ENCODE measurements at places on chromosomes 7 and 10.

GRCh38 chr7:91266689-91267090 lies 2.5 kb downstream of the FZD1 start:
- DNase-seq: no peak

GRCh38 chr7:23055582-23056178 lies 41.8 kb upstream of the HYCC1 start:
- no peak for DNase-seq

GRCh38 chr10:119103903-119104653 lies at the start of gene DENND10:
TSS of gene DENND10 (plus strand) at chr10:119104113. CDS start at chr10:119104143, 30 bp downstream.
- DNase-seq: no peak

DNA sequence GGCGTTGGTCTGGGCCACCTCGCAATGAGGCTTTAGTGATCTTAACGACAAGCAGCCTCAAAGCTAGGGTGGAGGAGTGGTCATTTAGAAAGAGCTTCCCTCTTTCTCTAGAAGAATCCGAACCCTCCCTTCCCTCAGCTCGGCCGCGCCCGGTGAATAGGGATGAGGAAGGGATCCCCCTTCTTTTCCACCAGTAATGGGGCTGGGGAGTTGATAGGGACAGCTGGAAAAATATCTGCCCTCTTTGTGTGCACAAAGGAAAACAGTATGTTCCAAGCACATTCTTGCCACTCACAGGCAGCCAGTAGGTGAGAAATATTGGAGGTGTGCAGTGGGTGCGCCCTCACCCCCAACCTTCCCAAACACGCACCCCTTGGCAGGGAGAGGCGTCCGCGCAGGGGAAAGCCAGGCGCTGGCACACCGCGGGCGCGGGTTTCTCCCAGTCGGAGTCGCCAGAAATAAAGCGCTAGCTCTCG lies 6.5 kb downstream of the DLX5 start:
- DNase-seq: no peak

GRCh38 chr10:42952931-42953683 lies 123.8 kb upstream of the RET start:
- no peak for DNase-seq

DNA sequence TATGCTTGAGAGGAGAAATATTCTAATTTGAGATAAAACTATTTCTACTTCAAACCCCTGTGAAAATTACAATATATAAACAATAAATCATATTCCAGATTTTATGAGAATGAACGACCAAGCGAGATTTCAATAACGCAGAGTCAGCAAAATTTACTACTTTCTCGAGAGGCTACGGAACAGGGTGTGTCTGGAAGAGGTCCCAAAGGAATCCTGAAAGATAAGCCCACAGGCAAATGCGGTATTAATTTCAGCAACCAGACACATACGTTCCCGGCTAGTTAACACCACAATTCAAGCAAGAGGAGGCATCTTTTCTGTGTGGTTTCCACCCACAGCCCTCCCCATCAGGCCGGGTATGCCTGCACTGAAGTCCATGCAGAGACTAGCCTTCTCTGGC lies 26.4 kb downstream of the BEND7 start:
- DNase-seq: no peak

DNA sequence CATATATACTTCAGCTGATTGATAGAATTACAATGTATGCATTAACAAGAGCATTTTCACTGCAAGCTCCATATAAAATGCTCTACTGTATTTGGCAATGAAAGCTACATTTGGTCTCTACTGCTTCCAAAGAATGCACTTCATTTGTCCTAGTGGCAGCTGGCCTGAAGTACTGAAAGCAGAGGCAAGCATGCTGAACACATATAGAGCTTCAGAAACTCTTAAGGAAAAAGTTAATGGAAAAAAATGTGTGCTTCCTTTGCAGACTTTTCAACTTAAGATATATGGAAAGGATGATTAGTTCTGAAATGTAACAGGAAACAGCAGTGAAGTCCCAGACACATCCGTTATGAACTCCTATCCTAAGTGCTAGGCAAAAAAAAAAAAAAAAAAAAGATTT lies 537.1 kb upstream of the POM121L12 start:
- no peak for DNase-seq

GRCh38 chr10:5485948-5486852 lies 13.2 kb downstream of the CALML5 start:
- no peak for DNase-seq

DNA sequence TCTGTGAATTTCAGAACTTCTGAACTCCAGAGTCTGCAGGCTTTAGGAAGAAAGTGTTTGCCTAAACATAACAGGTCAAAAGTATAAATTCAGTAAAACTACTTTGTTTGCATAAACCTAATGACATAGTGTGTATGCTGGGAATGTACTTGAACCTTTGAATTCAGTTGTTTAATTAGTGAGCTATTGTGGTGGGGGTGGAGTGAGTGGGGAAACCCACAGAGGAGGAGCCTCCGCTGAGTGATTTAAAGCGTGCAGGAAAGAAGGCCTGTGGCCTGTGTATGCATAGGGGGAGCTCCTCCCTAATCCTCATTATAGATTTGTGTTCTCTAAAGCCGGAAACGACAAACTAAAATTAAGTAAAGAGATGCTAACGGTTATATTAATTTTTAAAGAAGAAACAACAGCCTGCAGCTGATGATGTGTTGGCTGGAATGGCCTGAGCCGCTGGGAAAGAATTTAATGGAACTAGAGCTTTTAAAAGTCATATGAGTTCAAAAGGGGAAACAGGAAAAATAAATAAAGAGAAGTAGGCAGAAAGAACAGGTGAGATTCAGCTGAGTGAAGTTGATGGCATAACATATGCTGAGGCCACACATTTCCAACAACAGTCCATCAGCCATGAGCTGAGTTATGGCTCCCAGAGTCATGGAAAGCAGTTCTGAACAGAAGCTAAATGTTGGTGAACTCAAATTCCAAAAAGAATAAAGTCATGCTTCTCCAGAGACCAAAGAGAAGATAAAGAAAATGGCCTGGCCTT lies 595.0 kb downstream of the GRM8 start:
- DNase-seq: no peak

DNA sequence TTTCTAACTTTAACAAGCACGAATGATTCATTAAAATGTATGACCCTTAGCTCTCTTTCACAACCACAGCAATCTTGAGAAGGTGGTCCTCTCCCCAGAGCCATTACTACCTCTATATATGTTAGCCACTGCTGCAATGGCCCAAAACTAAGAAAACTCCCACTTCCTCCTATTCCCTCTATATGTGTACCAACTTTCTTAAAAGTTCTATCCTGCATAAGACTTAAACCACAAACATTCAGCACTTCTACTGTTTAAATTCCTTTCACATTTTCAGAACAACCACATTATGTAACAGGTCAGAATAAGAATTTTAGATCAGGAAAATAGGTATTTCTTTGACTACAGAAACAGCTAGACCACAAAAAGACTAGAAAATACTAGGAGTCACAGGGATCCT lies 36.2 kb downstream of the WASL start:
- DNase-seq: no peak

DNA sequence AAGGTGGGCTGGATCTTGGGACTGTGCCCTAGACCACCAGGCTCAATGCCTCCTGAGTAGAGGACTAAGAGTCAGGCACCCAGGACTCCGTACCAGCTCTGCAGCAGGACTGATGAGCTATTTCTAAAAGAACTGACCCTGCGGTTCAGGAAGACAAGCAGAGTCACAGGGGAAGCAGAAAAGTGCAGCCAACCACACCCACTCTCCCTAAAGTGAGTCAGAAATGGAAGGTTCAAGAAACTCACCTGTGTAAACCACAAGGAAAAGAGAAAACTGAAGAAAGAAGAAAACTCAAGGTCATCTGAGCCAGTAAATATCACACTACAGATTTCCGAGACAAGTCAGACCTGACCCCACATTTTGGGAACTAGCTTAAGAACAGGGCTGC lies 2.5 kb downstream of the PARP12 start:
- DNase-seq: no peak

- no peak for DNase-seq
Measured at GRCh38 chr7:73894733-73895551, 34.0 kb downstream of the TMEM270 start.

- DNase-seq: no peak
Measured at GRCh38 chr10:43595739-43596298, 10.4 kb upstream of the ZNF485 start.

DNA sequence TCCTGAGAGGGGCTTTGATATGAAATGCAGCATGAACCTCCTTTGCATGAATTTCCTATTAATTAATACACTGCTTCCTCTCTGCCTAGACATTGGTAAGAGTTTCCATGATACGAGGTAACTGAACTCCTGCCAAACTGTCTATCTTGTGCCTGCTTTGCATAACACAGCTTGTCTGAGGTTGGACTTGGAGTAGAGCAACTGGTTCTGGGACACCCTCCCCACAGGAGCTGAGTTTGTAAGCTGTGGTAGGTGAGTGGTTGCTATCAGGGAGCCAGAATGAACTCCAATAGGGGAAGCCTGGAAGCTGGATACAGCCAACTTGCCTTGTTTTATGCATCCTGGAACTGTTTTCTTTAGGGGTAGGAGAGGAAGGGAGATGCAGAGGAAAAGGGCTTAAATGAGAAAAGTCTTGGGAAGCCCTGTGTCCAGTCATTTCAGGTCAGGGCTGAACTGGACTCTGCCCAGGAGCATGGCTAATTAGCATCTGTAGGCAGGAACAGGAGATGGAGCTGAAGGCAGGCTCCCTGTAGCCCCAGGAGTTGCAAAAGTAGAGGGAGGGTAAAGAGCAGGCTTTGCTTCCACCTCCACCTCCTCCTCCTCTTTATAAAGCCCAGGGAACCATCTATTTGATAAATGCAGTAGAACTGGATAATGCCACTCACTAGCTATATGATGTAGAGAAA lies 73.2 kb upstream of the GPR158 start:
- no peak for DNase-seq

Measured in epithelial cell of prostate (primary cell).